Fibroblast of skin of abdomen (primary cell): ENCODE measurements at places on chromosomes 2 and 18.

DNA sequence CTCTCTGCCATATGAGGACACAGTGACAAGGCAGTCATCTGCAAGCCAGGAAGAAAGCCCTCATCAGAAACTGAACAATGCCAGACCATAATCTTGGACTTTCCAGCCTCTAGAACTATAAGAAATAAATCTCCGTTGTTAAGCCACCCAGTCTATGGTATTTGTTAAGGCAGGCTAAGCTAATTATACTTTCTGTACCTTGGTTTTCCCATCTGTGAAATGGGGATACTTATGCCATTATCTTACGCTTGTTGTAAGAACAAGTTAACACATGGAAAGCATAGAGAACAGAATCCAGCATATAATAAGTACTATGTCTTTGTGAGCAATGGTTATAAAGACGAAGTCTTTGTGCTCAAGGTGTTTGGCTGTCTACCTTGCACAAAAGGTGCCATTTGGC lies 8.3 kb upstream of the ADD2 start:
- no peak for DNase-seq

DNA sequence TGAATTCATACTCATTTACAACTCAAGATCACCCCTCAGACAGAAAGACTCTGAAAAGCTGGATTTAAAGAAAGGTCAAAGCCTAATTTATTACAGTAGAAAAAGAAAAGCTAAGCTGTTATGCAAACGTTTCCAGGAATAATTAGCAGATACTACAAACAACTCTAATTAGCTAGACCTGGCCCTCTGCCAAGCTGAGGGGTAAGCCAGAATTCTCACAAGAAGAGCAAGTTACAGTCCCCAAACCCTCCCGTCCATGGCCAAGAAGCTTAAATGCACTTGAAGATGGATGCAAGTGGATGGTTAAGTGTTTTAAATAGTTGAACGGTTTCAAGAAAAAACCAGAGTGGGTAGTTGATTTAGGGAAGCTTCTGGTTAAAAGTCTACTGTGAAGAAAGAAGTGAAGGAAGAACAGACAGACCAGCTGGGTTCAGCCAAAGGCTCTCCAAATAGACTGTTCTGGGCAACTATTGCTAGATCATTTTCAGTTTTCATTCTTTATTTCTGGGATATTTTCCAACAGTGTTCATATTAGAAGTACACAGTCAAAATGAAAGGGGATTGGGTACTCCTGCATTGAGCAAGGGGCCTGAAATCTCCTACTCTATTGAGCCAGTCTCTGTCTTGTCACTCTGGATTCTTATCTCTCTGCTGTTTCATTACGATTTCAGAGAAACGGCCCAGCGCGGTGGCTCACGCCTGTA lies 4.8 kb downstream of the LMAN2L start:
- DNase-seq = no peak

DNA sequence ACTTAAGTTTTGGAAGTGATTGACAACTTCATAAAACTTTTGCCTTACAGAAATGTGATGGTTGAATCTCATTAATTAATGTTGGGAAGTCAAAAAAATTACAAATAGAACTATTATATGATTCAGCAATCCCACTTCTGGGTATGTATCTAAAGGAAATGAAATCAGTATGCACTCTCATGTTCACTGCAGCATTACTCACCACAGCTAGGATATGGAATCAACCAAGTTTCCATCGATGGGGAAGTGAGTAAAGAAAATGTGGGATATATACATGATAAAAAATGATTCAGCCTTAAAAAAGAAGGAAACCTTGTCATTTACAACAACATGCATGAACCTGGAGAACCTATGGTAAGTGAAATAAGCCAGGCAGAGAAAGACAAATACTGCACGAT lies 112.4 kb upstream of the WDR75 start:
- peak; percentile 77 for DNase-seq

- DNase-seq = no peak
Observed at GRCh38 chr2:74824679-74825078, 9.2 kb upstream of the HK2 start.

DNA sequence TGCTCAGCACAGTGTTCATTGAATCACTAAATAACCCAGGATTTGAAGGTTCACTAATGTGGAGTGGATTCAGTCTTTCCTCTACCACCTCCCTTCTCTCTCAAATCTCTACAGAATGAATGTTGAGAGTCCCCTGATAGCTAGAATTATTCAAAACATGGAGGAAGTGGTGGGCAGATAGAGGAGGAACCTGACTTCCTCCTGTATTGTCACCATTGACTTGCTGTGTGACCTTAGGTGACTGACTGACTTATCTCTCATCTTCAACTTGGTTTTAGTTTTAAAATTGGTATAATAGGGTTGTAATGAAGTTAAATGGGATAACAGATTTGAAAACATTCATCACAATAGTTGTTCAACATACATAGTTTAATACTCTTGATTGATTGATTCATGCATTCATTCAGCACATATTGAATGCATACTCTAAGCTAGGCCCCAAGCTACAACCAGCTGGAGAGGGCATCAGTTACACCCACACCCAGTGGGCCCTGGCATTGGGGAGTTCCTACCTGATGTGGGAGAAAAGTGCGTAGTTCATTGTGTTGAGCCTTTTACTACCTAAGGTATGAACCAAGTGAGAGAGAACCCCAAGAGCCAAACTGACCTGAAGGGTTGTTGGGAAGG lies 96.0 kb downstream of the WDR7 start:
- DNase-seq = no peak

GRCh38 chr2:7539760-7540159 lies 622.5 kb downstream of the RNF144A start:
- peak; percentile 93 for DNase-seq

DNA sequence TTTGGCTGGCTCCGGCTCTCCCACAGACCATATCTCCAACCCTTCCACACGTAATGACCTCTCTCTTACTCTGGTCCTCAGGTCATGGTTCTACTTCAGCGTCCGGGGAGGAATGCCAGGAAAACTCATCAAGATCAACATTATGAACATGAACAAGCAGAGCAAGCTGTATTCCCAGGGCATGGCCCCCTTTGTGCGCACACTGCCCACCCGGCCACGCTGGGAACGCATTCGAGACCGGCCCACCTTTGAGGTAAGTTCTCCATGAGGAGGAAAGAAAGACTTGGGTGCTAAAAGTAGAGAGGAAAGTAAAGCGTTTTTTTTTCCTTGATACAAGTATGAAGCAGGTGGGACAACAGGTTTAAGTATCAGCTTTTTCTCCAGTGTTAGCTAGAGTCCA lies 1.9 kb downstream of the AGBL5 start:
- no peak for DNase-seq

- DNase-seq = no peak
Observed at GRCh38 chr2:121333231-121333630, 48.2 kb upstream of the TFCP2L1 start.

GRCh38 chr2:159134979-159135378 lies 151.5 kb downstream of the WDSUB1 start:
- DNase-seq = no peak

GRCh38 chr2:212905640-212906201 lies 245.7 kb downstream of the IKZF2 start:
- DNase-seq = no peak

- DNase-seq = no peak
Observed at GRCh38 chr2:166282154-166282553, 93.6 kb downstream of the SCN9A start.

DNA sequence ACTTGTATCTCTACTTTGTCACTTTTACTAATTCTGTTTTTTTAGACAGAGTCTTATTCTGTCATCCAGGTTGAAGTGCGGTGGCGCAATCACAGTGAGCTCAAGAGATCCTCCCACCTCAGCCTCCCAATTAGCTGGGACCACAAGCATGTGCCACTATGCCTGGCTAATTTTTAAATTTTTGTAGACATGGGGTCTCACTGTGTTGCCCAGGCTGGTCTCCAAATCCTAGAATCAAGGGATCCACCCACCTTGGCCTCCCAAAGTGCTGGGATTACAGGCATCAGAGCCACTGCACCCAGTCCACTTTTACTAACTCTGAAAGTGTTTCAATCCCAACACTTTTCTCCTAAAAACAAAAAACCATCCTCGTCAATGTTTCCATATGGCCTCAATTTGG lies 94.9 kb downstream of the MALT1 start:
- DNase-seq = no peak

GRCh38 chr2:73703675-73704074 lies 33.5 kb downstream of the TPRKB start:
- no peak for DNase-seq

DNA sequence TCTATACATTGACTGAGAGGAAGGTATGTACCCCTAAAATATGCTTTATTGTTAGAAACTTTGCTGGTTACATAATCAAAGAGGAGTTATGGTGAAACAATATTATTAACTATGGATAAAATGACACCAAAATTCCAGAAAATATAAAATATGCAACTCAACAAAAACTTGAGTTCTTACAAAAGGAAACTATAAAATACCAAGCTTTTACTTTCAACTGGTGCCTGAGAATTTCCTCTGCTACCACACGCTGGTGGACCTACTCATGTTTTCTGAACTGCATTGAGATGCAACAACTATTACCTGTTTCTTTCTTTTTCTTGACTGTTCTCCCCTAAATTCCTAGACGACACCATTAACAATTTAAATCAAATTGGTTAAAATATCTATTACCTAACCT lies 8.2 kb upstream of the NFE2L2 start:
- no peak for DNase-seq

GRCh38 chr2:216233281-216233995 lies 124.3 kb downstream of the XRCC5 start:
- DNase-seq = no peak
